Bronchial epithelial cell (primary cell): ENCODE measurements at places on chromosomes 7 and 10.
A peak's percentile ranks its signal among the peaks of the same experiment; 100 is the strongest.

- DNase-seq, result no peak
These were observed 888.9 kb upstream of the GHITM start for GRCh38 chr10:83250396-83250795.

DNA sequence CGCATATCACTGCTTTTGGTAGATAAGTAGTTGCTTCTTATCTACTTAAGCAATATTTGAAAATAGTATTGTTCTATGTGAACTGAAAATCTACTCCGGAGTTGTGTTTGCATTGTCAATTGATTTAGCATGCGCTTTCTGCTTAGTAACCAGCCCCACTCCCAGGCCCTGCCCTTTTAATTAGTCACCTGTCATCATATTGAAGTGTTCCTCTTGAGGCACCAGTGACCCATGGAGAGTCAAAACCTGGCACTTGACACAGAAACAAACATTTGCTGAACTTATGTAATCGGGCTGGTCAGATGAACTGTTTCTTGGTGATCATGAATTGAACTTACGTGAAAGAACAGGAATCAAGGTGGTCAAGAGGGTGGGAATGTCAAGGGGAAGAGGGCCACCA is 27.8 kb upstream of the CDHR3 start:
- peak; percentile 34 for DNase-seq

DNA sequence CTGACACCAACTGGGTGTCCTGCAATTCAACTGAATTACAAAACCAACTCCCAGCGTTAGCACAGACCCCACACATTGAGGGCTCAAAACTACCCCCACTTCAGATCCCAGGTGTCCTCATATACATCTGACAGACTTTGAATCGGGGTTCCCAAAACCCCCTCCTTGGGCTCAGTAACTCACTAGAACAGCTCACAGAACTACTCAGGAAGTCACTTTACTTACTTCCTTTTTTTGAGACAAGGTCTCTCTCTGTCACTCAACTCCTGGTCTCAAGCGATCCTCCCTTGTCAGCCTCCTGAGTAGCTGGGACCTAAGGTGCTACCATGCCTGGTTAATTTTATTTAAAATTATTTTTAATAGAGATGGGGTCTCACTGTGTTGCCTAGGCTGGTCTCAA is 456.0 kb downstream of the SDK1 start:
- no peak for DNase-seq

GRCh38 chr10:114638821-114639625 is 19.1 kb downstream of the ABLIM1 start:
- no peak for DNase-seq

DNA sequence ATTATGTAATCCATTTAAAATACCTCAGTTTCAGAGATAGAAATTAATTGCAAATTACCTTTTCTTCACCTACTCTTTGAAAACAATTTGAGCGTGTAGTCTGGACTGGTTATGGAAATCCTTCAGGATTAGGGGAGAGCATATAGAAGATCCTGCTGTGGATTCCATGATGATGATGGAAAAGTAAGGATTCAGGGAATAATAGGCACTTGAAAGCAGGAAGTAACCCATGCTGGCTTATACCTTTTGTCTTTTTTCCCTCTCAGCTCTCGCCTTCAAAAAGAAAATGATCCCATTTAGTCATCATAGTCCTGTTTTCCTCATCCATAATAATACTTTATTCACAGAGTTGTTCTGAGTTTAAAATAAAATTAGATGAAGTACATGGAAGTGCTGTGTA is 4.4 kb downstream of the HBP1 start:
- DNase-seq, result no peak

DNA sequence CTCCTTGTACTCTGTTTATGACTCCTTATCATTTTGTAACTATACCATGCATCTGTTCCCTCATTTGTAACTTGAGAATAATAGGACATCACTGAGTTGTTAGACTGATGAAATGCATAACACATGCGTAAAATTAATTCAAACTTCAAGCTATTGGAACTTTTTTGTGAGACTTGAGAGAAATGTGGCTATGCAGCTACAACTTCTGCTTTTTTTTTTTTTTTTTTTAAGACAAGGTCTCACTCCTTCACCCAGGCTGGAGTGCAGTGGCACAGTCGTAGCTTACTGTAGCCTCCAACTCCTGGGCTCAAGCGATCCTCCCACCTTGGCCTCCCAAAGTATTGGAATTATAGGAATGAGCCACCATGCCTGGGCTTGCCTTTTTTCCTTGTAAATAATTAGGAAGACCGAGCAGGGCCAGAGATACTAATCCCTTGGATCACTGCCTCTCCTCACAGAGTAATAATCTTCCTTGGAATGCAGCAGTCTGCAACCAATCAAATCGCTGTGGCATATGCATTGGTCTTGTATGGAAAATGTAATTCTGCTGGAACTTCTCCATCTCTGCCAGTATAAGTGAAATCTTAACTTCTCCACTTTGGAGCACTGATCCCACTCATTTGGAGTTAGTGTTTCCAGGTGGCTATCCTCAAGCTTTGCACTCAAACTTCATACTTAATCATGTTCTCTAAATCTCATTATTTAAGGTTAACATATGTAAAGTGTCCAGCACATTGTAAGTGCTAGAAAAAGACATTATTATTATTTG is 2.0 kb upstream of the PANK1 start:
- DNase-seq, result no peak

DNA sequence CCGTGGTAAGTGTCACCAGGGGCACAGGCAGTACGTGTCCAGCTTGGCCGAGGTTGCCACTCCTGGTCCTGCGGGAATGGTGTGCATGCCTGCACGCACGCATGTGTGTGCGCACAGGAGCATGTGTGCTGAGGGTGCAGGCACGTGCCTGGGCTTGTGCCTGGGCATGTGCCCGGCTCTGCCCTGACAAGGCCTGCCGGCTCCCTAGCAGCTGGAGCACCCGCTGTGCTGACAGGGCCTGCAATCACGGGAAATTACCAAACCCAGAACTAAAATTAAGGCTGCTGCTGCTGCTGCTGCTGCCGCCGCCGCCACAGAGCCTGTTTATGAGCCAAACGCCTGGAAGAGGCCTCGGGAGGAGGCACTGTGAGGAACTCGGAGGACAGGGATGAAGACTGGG is 28.7 kb downstream of the GHRHR start:
- DNase-seq, result peak; percentile 57

- DNase-seq, result no peak
These were observed 213.4 kb downstream of the GALNT17 start for GRCh38 chr7:71345117-71345884.

GRCh38 chr7:74671602-74672001 is 14.1 kb downstream of the GTF2I start:
- no peak for DNase-seq

- DNase-seq, result peak; percentile 18
These were observed 26.2 kb downstream of the IKZF1 start for GRCh38 chr7:50330696-50331095.

- peak; percentile 19 for DNase-seq
These were observed 43.3 kb upstream of the FZD8 start for GRCh38 chr10:35685402-35685801.

DNA sequence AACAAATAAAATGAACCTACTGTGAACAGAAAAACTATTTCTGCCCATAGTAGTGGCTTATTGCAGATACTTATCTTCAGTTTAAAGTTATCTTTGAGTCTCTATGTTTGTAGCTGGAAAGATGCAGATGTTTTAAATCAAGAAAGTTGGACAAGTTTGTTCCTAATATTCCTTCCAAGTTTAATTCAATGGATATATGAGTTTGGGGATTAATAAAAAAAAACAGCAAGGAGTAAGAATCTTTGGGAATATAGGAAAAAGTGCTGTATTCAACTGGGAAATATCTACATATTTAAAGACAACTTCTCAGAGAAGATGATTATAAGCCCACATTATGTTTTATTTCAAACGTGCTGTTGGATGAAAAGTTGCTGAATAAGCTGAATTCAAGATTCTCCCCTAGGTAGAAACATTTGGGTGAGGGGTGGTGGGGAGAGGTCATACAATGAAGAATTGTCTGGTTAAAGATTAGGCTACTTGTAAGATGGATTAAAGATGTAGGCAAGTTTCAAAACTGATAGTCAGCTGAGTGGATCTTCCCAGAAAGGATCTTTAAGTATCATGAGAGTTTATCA is 1135.2 kb downstream of the CNTNAP2 start:
- no peak for DNase-seq

DNA sequence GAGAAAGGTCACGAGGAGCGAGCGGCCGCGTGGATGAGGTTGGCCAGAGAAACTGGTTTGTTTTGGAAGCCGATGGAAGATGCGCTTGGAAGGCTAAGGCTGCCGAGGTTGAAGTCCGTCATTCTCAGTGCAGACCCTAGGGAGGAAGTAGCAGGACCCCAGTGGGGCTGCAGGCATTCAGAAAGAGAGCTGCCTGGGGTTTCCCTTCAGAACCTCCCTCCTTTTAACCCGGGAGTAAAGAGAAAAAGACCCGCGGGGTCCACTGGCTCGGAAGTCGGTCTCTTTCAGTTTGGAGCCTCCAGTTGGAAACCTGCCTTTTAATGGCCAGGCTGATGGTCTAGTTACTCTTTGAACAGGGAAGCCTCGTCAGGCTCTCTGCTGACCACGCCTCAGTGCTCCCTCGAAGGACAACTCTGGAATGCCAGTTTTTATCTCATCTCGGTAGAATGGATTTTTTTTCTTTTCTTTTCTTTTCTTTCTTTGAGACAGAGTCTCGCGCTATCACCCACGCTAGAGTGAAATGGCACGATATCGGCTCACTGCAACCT is 188.6 kb downstream of the CUX1 start:
- DNase-seq, result no peak

- DNase-seq, result no peak
These were observed 160.5 kb upstream of the PRSS58 start for GRCh38 chr7:142418326-142418725.

GRCh38 chr10:90193240-90193985 is 492.0 kb downstream of the KIF20B start:
- DNase-seq, result no peak

- no peak for DNase-seq
These were observed 4.3 kb downstream of the TLX1 start for GRCh38 chr10:101135141-101136006.

DNA sequence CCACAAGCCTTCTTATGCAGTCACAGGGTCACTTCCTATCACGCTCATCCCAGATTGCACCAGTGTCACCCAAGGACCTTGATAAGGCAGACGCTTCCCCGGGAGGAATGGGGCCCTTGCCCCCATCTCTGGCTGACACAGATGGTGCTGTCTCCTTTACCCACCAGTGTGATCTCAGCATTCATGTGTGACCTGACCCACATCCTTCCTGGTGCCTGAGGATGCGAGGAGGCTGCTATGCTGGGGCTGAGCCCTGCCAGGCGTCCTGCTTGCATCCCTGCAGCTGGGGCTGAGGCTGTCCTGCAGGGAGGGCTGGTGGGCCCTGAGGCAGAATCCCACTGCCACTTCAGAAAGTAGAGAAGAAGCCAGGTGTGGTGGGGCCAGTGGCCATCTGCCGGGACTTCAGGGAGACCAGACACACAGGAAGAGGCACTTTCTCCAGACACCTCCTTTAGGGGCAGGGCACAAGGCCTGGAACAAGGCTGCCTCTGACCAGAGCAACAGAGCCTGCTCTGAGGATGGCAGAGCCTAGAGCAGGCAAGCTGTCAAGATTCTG is 35.3 kb downstream of the RASGEF1A start:
- DNase-seq, result no peak

DNA sequence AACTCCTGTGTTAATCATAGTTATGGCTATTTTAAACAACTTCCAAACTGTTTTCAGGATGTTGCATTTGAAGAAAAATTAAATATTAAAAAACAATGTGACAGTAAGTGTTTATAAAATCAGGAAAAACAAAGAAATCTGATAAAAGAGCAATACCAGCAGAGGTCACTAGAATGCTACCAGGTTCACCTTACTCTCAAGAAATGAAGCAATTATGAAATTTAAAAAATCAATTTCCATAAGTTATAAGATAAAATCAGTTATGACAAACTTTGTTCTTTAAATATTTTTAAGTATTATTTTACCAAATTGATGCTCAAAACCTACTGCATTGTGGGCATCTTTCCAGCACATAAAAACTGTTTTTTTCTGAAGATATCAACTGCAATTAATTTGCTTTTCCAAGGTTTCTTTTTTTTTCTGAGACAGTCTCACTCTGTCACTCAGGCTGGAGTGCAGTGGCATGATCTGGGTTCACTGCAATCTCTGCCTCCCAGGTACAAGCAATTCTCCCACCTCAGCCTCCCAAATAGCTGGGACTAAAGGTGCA is 50.7 kb upstream of the RHEB start:
- no peak for DNase-seq

DNA sequence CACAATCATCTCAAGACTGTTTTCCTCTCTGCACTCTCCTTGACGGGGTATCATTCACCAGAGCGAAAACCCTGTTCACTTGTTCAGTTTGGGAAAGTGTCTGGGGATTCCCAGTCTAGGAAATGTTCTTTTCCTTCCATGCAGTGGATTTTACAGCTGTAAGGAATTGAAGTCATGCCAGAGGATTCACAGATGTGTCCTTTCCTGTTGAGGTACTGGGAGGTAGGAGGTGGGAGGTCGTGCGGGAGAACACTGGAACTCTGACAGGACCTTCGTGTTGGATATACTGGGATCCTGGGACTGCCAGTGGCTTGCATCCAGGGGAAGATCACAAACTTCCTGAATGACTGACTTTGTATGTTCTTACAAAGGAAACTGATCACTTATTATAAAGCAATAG is 185.5 kb downstream of the BMPER start:
- DNase-seq, result no peak

GRCh38 chr10:99966306-99966705 is 43.4 kb downstream of the DNMBP start:
- DNase-seq, result peak; percentile 91

DNA sequence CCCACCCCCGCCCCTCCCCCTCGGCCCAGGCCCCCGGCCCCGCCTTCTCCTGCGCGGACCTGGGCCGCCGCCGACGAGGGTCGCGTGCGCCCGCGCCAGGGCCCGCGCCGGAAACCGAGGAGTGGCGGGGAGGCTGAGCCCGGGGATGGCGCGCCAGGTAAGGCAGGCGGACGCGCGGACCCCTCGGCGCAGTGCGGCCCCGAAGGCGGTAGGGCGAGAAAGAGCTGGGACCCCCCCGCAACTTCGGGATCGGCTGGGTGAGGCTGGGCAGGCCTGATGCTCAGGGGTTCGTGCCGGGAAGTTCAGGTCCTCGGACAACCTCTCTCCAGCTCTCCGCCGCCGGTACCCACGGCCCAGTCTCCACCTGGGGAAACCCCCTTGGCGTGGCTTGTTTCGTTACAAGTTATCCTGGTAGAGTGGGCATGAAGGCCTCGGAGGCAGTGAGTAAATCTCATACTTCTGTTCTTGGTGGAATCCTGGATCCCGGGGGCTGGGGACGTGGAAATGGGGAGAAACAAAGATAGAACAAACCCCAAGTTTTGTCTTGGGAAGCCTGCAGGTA is 58.4 kb downstream of the ZNF467 start:
- DNase-seq, result no peak
